ENCODE measurements at places on chromosomes 7 and 10.

DNA sequence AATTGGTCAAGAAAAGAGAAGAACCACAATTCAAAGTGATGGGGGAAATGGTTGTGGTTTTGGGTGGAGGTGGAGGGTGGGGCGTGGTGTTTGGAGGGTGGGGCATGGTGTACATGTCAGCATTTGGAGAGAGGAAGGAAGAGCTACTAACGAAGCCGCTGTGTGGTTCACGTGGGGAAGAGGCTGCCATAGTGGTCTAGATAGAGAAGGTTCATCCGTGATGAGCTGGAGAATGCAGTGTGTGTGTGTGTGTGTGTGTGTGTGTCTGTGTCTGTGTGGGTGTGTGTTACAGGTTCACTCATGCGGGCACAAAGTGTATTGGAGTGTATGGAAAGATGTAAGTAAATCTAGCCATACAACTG, 6.1 kb upstream of the VCL start:
- DNase-seq, result peak; percentile 55

- DNase-seq, result no peak
Observed at GRCh38 chr7:45157653-45158401, at the start of gene RAMP3. RAMP3 (plus strand) TSS chr7:45157791; CDS start chr7:45157829, 38 bp downstream.

GRCh38 chr10:56633876-56634452, 272.9 kb upstream of the ZWINT start:
- no peak for DNase-seq

GRCh38 chr7:19024261-19024660, 93.2 kb downstream of the TWIST1 start:
- no peak for DNase-seq

- no peak for DNase-seq
Observed at GRCh38 chr7:150903606-150904005, 51.3 kb downstream of the AOC1 start.

DNA sequence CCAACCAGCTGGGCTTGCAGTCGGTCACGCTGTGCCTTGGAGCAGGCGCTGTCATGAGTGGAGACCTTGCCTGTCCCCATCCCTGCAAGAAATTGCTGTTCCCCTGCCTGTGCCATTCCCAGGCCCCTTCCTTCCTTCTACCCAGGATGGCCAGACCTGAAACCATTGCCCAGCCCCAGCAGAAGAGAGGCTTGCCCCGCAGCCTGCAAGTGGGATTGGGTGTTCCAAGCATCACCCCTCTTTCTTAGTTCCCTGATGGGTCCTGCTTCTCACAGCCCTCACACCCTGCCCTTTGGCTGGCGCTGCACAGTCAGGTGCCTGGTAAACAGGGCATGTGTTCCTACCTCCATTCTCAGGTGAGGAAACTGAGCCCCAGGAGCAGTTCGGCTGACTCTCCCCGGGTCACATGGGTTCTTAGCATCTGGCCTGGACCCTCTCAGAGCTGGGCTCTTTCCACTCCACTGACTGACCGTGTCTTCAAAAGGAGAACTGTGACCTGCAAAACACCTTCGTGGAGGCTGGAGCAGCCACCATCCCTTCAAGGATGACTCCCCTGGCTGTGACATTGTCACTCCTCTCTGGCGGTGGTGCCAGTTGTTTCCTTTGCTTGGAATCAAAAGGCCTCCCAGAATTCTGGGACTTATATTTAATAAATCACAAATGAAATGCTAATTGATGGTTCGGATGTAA, 41.9 kb upstream of the PDCD4 start:
- no peak for DNase-seq

GRCh38 chr7:131072505-131073091, 255.1 kb upstream of the MKLN1 start:
- DNase-seq, result no peak

DNA sequence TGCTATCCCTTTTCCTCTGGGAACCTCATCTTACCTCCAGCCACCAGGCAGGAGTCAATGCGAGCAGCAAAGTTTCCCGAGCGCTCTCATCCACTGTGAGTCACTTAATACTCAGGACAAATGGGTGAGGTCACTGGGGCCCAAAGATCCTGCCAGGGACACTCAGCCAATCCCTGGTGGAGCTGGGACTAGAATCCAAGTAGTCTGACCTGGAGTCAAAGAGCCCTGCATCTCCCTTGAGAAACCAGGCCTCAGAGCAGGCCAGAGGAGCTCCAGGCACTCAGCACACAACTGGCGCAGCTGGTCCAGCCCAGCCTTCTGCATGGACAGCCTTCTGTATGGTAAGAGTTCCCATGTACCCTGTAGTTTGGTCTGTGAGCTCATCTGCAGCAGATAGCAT, 142.3 kb downstream of the MAPK8 start:
- DNase-seq, result no peak

DNA sequence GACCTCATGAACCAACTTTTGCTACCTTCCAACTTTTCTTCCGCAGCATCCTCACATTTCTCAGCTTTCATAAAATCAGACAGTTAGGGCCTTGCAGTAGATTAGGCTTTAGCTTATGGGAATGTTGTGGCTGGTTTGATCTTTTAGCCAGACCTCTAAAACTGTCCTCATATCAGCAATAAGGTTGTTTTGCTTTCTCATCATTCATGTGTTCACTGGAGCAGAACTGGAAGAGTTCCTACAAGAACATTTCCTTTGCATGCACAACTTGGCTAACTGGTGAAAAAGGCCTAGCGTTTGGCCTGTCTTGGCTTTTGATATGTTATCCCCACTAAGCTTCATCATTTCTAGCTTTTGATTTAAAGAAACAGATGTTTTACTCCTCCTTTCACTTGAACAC, 130.0 kb upstream of the LRRTM3 start:
- DNase-seq, result no peak

GRCh38 chr7:147047696-147048095, 931.1 kb downstream of the CNTNAP2 start:
- DNase-seq, result no peak

DNA sequence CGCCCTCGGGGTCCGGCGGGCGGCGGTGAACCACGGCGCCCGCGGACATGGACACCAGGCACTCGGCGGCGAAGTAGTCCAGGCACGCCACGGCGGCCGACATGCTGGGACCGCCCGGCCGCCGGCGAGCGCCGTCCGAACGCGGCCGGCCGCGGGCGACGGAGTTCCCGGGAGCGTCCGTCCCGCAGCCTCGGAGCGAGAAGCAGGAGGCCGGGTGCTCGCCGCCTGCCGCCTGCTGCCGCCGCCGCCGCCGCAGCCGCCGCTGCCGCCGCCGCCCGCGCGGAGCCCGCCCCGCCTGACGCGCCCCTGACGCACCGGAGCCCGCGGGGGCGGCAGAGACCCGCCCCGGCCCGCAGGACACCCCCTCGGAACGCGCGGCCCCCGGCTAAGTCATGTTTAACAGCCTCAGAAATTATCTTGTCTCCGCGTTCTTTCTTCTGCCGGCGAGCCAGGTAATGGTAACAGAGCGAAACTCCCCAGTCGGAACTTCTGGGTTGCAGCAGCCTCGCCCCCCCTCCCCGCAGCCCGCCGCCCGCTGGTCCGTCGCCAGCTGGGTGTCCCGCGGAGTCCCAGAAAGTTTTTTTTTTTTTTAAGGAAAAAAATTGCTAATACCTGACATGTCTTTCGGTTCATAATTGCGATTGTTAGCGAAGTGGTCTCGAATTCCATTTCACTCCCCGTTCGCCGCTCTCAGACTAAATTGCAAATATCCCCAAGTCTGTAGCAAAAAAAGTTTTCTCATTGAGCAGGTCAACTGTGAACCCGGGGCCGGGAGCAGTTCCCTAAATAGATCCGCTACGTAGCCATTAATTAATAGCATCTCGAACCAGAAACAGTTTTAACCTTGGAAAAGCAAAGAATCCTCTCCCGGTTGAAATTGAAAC, at the start of gene KLF14:
Gene KLF14, minus strand, starts transcription at position 277 of the 884 bp plus-strand sequence. Its CDS starts 174 bp downstream, at position 103.
- no peak for DNase-seq

- DNase-seq, result no peak
Observed at GRCh38 chr7:32093415-32094408, 23.5 kb upstream of the PDE1C start.

DNA sequence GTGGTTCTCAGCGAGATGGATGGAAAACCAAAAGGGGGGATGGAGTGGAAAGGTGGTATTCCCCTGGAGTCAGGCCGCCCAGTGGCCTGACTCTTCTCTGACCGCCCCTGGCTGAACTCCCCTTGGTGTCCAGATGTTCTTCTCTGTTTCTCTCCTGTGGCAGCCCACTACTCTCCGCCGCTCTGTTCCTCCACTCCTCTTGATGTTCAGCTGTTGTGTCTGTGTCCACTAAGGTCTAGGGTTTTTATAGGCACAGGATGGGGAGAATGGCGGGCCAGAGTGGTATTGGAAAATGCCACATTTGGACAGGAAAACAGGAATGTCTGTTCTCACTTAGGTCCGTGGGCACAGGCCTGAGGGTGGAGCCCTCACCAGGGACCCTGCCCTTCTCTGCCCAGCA, 954.3 kb upstream of the MBL2 start:
- DNase-seq, result no peak

DNA sequence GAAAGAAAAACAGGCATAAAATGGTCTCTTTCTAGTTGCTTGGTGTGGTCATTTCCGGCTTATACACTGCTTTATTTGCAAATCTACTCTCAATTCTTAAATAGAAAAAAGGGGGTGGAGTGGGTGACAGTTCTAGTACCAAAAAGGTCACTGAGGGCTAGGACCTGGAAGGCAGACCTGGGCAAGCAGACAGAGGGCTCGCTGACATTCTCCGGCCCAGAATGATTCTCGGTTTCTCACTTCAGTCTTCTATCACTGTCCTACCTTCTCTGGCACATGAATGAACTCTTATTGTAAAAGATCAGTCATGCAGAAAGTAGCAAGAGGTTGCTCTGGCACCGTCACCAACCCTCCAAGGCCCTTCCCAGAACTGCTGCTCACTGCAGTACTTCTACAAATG, 54.0 kb downstream of the MALSU1 start:
- no peak for DNase-seq

GRCh38 chr10:131621784-131622624, 278.8 kb upstream of the PPP2R2D start:
- no peak for DNase-seq

GRCh38 chr10:32156031-32156495, 99.8 kb upstream of the KIF5B start:
- DNase-seq, result no peak

GRCh38 chr7:442457-442856, 77.2 kb downstream of the PDGFA start:
- no peak for DNase-seq

GRCh38 chr10:30056281-30056680, 3.1 kb downstream of the JCAD start:
- no peak for DNase-seq

DNA sequence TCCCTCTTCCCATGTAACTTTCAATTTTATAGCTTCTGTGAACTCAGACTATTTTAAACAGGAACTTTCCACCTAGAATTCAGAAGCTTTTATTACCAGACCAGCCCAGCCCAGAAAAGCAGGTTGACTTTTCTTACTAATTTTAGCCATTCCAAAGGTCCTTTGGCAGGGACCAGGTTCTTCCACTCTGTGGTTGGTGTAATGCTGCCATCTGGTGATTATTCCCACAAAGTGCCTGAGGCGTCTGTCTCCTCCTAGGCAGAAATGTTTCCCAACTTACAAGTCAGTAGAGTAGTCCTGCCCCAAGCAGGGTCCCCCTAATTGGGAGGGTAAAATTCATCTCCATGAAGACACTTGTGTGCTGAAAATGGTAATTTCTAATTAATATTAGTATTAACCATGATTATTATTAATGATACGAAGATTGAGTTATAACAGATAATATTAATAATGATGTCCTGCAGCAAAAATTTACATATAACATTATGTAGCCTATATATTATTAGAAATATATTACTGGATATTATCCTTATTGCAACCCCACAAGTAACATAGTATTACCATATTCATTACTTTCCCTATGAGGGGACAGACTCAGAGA, 53.0 kb upstream of the PPP1R17 start:
- DNase-seq, result no peak

GRCh38 chr10:11697718-11698527, 44.3 kb upstream of the ECHDC3 start:
- no peak for DNase-seq

GRCh38 chr10:30596013-30596412, 33.5 kb downstream of the LYZL2 start:
- no peak for DNase-seq

- DNase-seq, result no peak
Observed at GRCh38 chr10:59757966-59758365, 4.7 kb upstream of the MRLN start.

GRCh38 chr7:476736-477360, 42.8 kb downstream of the PDGFA start:
- no peak for DNase-seq

DNA sequence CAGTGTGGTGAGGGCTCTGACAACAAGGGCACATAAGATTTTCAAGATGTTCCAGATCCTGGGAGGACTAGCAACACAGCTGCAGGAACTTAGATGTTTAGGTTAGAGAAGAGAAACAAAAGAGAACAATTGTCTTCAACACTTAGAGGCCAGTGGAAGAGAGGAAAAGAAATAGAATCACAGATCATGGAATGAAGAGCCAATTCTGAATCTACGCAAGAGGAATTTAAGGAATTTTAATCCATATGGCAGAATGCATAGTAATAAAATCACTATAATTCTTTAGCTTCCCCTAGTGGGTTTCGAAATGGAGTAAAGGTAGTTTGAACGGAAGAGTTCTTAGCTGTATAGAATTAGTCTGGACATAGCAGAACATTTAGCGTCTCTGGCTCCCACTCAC, 114.6 kb upstream of the LRRTM3 start:
- no peak for DNase-seq

DNA sequence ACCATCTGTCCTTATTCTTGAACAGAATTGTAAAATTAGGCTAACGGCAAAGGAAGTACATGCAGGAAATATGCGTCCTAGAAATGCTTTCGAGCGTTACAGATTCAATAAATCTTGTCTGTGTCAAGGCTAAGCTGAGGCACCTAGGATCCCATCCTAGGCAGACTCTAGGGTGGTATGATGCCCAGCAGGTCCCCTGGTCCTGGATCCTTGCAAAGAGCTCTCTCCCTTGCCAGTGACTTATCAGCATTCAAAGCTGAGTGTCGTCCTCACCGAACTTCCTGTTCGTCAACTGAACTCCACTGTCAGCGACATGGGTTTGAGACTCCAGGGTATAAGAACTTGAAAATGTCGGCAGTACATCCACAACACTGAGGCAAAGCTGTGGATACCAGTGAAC, 61.5 kb downstream of the AKR1E2 start:
- no peak for DNase-seq

DNA sequence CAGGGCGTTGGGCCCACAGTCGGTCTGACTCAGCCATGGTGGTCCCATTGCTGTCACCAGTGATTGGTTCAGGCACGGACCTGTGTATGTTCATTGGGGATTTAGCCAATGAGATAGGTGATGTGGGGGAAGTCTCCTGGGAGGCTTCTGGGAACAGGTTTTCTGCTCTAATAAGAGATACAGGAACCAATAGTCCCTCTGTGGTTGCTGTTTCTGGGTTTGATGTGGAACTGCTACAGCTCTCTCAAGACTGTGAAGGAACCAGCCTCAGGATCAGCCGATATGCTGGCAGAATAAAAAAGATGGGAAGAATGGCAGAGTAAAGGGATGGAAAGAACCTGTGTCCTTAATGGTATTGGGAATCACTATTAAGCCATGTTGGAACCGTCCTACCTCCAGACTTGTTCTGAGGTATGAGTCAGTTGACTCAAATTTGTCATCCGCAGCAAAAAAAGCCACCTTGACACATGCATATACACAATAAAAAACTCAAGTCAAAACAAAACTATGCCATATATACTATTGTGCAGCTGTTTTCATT, 70.6 kb downstream of the MCMBP start:
- DNase-seq, result no peak

- no peak for DNase-seq
Observed at GRCh38 chr10:80964955-80965614, 427.4 kb downstream of the SH2D4B start.

- no peak for DNase-seq
Observed at GRCh38 chr10:76311752-76312636, 880.6 kb downstream of the LRMDA start.

Data from effector CD4-positive, alpha-beta T cell (primary cell).